ENCODE measurements at places on chromosomes 1 and 21.

GRCh38 chr1:167371030-167371429 is 147.3 kb downstream of the CD247 start:
- no peak for DNase-seq

DNA sequence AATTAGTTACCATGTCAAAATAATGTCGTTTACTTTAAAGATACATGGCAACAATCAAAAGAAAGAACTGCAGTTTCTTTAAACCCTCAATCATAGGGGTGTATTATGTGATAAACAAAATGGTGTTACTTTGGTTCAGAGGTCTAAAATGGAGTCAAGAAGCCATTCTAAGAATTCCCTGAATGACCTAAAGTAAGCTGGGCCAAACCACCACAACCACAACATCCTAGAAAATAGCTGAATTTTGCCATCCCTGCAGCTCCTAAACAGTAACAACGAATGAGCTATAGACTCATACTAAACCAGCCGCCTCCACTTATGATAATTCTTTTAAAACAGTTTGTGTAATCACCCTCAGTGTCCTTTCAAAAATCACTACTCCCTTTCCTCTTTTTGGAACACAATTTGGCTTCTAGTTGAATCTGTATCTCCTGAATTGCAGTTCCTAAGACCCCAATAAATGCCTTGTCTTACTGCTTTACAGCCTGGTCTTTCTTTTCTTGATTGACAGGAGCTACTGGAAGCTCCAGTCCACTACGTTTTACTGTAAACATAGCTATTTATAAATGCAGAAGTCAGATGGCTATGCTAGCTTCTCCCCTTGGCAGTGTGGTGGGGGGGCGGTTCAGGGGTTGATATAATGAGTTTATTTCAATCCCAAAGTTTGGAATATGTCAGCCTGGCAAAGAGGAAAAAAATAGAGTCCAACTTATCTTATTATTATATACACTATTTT is 84.3 kb downstream of the PLPPR4 start:
- DNase-seq, result no peak

DNA sequence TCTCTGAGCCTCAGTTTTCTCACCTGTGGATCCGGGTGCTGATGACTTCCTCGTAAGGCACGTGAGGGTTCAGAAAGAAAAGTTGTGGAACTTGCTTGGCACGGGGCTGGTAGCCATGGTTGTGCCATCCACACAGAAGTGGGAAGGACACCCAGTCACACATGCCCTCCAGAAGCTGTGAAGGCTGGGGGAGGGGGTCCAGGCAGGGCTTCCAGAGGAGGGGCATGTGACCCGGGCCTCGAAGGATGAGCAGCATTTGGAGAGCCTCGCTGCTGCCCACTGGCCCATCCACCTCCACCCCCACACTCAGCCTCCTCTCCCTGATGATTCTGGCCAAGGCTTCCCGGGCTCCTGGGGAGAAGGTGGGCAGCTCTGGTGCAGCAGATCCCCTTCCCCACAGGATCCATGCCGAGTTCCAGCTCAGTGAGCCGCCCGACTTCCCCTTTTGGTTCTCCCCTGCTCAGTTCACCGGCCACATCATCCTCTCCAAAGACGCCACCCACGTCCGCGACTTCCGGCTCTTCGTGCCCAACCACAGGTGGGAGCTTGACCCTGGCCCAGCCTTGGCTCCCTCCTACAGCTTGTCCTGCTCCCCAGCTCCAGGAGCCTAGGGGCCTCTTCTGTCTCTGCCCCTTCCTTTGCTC is 9.4 kb downstream of the SELENON start:
- DNase-seq, result no peak

- no peak for DNase-seq
Observed at GRCh38 chr1:71303617-71304041, 222.8 kb upstream of the ZRANB2 start.

GRCh38 chr1:53656747-53657530 is 82.0 kb downstream of the GLIS1 start:
- DNase-seq, result no peak

DNA sequence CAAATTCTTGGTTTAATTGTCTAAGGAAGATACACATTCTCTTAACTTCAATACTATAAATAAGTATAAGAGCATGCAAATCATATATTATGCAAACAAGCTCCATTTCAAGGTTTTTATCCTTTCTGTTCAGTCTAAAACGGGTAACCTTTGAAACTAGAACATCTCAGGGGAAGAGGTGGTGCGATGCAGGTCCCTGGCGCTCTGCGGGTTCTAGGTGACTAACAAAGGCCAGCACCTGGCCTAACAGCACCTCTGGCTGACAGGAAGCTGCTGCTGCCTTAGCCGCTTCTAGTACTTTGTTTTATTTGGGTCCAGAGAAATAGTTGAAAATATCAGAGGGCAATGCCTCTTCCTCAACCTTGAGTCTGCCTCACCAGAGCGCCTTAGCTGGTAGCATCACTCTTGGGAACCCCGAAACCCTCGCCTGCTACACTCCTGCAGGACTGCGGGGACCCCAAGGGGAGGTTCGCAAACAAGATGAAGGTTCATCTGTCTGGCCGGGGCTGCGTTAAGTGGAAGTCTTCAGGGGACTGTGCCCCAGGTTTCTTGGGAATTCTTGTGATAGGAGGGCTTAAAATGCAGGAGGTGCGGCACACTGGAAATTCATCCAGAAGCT is 45.5 kb downstream of the PRDM15 start:
- no peak for DNase-seq

GRCh38 chr1:157641177-157641576 is 43.3 kb upstream of the FCRL4 start:
- DNase-seq, result no peak

GRCh38 chr1:207404849-207405525 is 49.1 kb upstream of the CR2 start:
- no peak for DNase-seq

- DNase-seq, result no peak
Observed at GRCh38 chr1:107019166-107019565, 37.3 kb upstream of the PRMT6 start.

DNA sequence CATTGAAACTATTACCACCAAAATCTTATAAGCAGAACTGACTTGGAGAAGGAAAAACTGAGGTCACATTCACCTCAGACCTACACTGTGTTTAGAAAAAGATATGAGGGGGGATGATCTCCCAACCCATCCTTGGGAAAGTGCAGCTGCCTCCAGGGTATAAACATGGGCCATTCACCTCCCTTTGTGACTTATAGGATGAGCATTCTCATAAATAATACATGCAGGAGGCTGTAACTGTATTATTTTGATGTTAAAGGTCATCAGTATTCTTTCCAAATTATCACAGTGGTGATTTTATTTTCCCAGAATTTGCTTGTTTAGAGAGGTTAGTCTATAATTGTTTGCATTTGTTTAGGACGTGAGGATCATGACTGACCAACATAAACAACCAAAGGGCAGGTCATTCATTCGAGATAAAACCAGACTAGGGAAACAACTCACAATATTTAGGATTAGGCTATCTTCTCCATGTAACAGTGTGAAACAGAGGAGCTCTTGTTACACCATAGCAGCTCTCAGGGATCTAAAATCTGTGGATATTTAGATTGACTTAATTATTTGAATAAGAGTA is 109.2 kb upstream of the NR5A2 start:
- DNase-seq, result no peak

GRCh38 chr1:35253941-35254340 is 14.6 kb upstream of the ZMYM4 start:
- no peak for DNase-seq

DNA sequence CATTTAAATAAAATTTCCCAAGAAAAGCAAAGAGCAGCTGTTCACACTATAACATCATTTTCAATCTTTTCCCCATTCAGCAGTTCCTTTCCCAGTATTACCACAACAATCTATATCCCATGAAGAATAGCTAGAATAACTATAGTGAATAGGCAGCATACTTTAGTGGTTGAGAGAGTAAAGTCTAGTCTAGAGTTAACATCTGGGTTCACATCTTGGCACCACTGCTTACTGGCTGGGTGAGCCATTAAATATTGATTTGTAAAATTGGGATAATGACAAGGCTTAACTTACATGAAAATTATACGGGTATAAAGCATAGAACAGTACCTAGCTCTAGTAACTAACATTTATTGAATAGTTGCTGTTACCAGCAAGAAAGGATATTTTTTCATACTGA is 14.4 kb downstream of the S100PBP start:
- no peak for DNase-seq

- DNase-seq, result no peak
Observed at GRCh38 chr1:97744977-97745376, 175.9 kb downstream of the DPYD start.

DNA sequence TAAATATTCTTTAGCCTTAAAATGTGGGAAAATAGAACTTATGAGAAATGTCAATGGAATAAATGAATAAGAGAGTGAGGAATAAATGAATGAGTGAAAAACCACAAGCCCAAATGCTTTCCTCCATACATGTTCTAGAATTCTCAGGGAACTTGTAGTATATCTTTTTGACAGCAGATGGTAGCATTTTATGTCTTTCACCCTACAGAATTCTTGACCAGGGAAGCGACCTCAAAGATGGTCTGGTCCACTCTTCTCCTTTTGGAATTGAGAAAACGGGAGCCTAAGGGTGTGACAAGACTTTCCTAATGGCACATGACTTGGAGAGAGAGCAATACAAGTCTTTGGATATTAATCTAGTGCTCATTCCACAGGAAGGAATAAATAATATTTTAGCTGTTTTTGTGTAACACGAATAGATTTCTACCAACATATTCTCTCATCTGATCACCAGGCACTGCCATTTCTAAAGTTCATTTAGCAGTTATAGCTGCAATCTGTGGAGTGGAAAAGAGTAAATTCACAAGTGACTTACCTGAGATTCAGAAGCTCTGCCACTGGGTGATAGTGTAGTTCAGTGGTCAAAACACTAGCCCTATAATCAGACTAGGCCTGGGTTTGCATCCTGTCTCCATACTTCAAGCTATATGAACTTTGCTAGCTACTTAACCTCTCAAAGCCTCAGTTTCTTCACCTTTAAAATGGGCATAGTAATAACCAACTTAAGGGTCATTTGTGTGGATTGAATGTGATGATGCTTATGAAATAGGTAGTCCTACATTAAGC is 15.0 kb upstream of the F5 start:
- DNase-seq, result no peak

DNA sequence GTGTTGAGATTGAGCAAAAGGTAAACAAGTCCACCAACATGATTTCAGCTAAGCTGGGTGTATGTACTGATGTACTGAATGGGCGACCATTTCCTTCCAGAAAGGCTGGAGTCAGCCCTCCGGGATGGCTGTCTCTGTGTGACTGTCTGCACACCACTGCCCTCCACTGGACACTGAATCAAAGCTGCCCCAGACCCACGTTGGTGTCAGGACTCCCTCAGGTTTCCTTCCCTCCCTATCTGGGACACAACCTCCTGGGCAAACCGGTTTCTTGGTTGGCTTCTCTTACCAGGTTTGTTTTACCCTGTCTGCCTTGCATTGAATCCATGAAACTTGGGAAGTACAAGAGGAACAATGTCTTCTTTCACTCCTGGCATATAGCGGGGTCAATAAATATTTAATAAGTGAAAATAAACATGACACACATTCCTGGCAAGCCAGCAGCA is 5.3 kb upstream of the SRP9 start:
- peak; percentile 82 for DNase-seq

DNA sequence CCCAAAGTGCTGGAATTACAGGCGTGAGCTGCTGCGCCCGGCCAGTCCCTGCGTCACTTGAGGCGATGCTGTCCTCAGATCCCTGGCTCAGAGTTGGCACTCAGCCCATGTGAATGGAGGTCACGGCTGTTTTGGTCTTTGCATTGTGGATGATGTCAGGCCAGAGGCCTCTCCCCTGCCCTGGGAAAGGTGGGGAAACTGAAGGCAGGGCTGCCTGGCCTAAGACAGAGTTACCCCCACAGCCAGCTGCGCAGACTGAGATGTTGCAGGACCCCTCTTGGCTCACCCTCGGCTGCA is 821 bp downstream of the MASP2 start:
- no peak for DNase-seq

GRCh38 chr1:21217812-21218596 is 41.3 kb upstream of the EIF4G3 start:
- DNase-seq, result no peak

GRCh38 chr1:29696656-29697390 is 460.5 kb downstream of the PTPRU start:
- DNase-seq, result no peak

DNA sequence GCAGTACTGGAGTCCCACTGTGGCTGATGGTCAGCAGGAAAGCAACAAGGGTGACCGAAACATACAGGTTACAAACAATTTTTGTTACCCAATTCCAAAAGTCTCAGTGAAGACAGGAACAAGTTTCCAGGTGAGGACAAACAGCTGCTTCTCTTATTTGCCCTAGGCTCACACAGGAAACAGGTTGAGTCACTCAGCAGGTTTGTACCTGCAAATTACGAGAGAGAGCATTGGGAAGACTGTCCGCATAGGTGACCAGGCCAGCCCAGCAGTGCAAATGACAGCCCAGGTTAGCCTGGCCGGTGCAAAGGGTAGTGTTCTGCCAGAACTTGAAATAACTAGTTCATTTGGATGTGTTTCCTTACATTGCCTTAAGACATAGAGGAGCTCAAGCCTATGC is 40.0 kb upstream of the DSCAM start:
- no peak for DNase-seq

GRCh38 chr1:63599799-63600198 is 6.6 kb downstream of the PGM1 start:
- DNase-seq, result no peak

GRCh38 chr1:221053889-221054288 is 174.6 kb downstream of the HLX start:
- DNase-seq, result no peak

DNA sequence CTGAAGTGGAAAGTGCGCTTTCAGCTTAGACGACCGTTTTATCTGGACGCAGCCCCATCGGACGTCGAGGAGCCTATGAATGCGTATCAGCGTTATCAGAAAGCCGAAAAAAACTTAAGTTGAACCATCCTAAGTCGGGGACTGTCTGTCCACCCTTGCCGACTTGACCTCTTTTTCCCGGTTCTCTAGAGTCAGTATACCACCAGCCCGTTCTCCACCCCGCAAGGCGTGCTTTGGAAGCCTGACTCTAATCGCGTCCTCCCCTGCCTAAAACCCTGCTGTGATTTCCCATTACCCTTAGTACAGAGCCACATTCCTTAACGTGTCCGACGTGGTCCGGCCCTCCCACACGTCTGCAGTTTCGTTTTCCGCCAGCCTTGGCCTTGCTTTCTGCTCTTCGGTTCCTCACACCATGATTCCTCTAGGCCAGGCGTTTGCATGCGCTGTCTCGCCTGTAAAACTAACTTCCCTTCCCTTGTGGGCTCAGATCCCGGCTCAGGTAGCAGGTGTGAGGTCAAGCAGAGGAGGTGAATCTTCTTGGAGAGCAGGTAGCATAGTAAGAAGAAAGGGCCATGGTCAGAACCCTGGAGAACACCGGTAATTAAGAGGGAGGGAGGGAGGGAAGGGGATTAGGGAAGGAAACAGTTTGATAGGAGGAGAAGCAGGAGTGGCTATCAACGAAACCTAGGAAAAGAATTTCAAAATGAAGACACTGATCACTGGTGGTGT is 865 bp downstream of the ADPRS start:
- DNase-seq, result no peak

DNA sequence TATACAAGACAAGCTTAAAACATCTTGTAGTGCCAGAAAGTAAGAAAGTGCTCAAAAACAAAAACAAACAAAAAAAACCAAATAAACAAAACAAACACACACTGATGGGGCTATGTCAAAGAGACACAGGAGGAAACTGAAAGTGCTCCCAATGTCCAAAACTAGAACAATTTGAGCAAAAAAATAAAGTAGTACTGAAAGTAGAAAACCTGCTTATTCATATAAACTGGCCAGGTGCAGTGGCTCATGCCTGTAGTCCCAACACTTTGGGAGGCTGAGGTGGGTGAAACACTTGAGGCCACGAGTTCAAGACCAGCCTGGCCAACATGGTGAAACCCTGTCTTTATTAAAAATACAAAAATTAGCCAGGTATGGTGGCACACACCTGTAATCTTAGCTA is 129.9 kb downstream of the GLUL start:
- DNase-seq, result no peak
